Activated CD4-positive, CD25-positive, alpha-beta regulatory T cell (primary cell): ENCODE measurements at places on chromosomes 6 and 20.

DNA sequence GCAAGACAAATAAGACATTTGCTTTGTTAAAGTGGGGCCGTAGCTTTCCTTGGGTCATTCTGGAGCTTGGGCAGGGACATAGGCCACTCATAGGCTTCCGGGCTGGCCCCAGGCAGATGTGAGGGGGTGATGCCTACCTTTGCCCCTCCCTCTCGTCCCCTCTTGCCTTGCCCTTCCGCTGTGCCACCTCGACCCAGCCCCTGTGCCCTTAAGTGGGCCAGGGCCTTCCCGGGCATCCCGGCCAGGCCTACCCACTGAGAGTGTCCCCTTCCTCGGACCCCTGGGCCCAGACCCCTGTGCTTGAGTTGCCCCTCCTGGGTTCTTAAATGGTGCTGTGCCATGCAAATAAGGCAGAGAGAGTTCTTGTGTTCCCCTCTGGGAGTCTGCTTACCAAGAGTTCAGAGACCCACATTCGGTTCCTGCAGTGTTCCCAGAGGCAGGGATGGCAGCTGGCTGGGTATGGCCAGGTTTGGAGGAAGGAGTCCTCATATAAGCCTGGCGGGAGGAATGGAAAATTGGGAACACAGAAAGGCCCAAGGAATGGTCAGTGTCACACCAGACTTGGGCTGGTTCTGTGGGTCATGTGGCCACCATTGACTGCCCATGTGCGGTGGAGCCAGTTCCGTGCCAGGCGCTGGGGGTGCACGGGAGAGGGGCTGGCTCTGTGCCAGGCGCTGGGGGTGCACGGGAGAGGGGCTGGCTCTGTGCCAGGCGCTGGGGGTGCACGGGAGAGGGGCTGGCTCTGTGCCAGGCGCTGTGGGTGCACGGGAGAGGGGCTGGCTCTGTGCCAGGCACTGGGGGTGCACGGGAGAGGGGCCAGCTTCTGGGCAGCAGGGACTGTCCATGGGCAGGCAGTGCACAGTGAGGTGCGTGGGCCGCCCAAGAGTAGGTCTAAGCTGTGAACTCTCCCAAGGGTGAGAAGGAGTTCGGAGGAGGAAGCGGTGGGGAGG is 173.5 kb upstream of the SNX9 start:
- no peak for DNase-seq

GRCh38 chr6:28446818-28447511 is 3.7 kb upstream of the ZSCAN23 start:
- DNase-seq, result no peak

DNA sequence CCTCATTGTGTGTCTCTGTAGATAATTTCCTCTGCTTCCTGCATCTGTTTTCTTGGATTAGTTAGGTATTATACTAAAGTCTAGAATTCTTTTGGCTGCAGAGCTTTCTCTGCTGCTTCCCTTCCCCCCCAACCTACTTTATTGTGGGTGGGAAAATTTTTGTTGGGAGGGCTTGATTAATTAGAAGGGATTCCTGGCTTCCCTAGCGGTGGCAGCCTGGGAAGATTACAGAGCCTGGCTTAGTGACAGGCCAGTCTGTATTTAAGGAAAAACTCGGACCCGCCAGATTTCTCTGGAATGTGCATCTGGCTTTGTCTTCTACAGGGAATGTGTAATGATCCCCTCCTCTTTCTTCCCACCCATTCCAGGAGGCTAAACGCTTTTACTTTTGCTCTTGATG is 31.2 kb downstream of the SLX4IP start:
- no peak for DNase-seq

- DNase-seq, result no peak
Measured at GRCh38 chr6:2038092-2038491, 207.3 kb downstream of the GMDS start.

GRCh38 chr6:109791301-109791700 is 100.2 kb downstream of the FIG4 start:
- no peak for DNase-seq

GRCh38 chr6:147005499-147005898 is 198.7 kb upstream of the STXBP5 start:
- no peak for DNase-seq

DNA sequence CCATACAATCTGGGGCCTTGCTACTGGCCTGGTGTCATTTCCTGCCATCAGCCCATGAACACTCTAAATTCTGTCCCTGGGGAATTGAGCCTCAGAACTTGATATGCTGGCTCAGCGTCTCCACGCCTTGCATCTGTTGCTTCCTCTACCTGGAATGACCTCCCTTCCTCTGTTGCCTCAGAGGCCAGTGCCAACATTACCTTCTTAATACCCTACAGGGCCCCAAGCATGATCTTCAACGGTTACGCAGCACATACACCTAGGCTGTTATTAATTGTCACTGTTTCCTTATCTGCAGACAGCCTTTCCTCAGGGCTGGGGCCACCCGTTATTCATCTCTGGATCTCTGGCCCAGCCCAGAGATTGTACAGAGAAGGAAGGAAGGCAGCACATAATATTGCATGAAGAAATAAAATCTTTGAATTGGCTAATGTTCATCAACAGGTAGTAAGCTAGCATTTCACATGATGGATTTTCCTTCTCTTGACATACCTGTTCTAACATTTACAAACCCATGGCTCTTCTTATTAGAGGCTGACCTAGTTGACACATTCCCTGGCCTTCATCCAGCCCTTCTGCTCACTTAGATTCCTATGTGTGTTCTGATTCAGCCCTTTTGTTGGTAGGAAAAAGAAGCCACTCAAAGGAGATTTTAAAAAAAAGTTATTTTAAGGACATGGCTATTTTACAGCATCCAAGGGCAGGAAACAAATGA is 8.4 kb upstream of the RNF182 start:
- no peak for DNase-seq

DNA sequence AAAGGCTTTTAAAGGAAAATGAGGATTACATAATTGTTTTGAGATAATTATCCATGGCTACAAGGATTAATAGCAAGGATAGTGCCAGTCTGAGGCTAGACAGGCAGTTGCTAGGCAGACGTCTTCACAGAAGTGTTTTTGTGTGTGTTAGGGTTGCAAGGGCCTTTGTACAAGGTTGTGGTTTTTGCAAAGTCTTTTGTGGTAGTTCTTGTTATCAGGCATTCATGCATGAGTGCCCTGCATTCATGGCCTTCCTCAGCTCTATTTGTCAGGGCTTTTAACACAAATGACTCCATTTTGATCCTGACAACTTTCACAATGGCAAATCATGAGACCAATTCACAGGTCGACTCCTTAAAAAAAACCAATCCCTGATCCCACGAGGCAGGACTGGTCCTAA is 68.1 kb upstream of the TXNDC5 start:
- no peak for DNase-seq

DNA sequence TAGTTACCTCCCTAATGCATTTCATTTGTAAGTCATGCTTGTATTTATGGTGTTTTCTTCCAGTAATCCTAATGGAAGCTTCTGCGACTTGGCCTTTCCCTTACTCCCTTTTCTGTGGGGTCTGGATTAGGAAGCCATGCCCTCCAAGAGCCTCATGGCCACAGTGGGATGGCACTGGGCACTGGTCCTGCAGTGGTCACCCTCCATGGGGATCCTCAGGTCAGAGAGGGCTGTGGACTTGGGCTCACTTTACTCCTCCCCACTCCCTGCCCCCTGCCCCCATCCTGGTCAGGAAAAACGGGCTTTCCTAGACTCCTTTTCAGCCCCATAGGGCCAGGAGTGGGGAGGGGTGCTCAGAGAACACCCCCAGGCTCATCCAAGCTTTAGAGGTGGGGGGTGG is 49.9 kb downstream of the EBF4 start:
- DNase-seq, result no peak

GRCh38 chr20:20220134-20220533 is 147.8 kb upstream of the INSM1 start:
- no peak for DNase-seq

- no peak for DNase-seq
Measured at GRCh38 chr6:166258854-166259276, 49.3 kb downstream of the PRR18 start.

- no peak for DNase-seq
Measured at GRCh38 chr20:57512432-57512831, 12.5 kb downstream of the CTCFL start.

GRCh38 chr6:26571592-26572296 is 25.0 kb upstream of the ABT1 start:
- no peak for DNase-seq
